ENCODE measurements at places on chromosomes 12 and 14. TPM values are rescaled to one million over a fixed set of nuclear protein-coding genes. Genes with fewer than 3 reads are reported as not detected.
A peak's percentile ranks its signal among the peaks of the same experiment; 100 is the strongest.

DNA sequence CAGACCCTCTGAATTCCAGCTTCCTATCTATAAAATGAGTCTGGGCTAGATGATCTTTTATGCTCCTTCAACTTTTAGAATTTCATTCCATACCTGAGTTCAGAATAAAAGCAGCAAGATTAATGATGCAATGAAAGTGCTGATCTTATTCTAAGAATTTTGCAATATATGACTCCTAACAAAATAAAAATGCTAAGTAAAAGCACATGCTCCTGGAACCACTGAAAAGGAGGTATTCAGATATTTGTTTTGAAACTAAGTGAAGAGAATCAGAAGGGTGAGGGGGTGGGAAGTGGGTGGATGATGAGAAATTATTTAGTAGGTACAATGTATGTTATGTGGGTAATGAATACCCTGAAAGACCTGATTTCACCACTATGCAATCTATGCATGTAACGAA, 216.6 kb downstream of the PTPRO start:
- H3K4me3 ChIP-seq = no peak overlapping the region
- DNase-seq = no peak
- no peaks in the 10 kb centered on the region for H3K36me3 ChIP-seq
- H3K27me3 ChIP-seq = no peaks in the 10 kb centered on the region
- no peak overlapping the region for H3K27ac ChIP-seq

DNA sequence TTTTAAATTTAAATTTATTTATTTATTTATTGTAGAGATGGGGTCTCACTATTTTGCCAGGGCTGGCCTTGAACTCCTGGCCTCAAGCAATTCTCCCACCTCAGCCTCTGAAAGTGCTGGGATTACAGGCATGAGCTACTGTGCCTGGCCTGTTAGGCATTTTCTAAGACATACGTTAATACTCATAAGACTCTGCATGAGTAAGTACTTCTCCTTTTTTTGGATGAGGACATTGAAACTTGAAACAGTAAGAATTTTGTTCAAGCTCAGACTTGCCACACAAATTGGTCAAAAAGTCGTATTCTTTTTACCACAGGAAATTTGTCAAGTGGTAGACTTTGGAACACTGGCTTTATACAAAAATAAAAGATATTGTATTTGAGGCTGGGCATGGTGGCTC, 187.4 kb upstream of the RASSF8 start:
- H3K4me1 ChIP-seq = no peaks in the 10 kb centered on the region
- no peak overlapping the region for H3K4me3 ChIP-seq
- H3K27me3 ChIP-seq = no peaks in the 10 kb centered on the region
- H3K36me3 ChIP-seq = no peaks in the 10 kb centered on the region
- no peak for DNase-seq

DNA sequence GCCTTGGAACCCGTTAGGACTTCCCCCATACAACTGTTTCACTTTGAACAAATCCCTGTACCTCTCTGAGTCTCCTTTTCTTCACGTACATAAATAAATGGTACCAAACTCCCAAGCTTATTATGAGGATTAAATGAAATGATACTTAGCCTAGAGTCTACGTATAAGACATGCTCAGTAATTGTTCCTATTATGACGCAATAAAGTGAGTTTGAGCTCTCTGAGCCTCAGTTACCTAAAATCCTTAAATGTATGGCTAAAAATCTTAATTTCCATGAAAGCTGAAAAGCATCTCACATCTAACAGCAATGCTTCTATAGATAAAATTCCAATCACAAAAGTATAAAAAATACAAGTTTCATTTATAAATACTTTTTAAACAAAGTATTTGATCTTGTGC, 117.9 kb upstream of the TMEM233 start:
- H3K4me1 ChIP-seq = no peaks in the 10 kb centered on the region
- H3K27me3 ChIP-seq = no peaks in the 10 kb centered on the region
- no peak overlapping the region for H3K27ac ChIP-seq
- no peak overlapping the region for H3K4me3 ChIP-seq

DNA sequence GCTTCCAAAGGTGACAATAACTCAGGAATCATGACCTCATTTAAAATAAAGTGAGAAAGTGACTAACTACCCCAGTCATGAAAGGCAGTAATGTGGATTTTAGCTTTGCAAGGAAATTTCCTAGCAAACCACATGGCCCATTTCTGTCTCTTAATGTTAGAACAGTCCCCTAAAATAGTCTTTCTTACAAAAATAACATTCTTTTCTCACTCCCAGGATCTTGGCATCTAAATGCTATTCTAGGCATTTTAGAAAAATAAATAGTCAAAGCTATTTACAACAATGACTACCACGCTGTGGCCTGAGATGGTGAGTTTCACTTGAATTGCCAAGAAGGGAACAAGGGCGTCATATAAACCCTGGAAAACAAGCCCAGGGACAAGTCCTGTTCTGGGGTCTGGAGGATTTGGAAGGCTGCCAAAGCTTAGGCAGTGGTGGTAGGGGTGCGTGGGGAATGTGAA, 101.2 kb upstream of the CCDC175 start:
- H3K36me3 ChIP-seq = no peaks in the 10 kb centered on the region
- H3K4me3 ChIP-seq = no peak overlapping the region
- no peak overlapping the region for H3K27ac ChIP-seq
- no peaks in the 10 kb centered on the region for H3K4me1 ChIP-seq
- DNase-seq = no peak
- no peaks in the 10 kb centered on the region for H3K27me3 ChIP-seq

DNA sequence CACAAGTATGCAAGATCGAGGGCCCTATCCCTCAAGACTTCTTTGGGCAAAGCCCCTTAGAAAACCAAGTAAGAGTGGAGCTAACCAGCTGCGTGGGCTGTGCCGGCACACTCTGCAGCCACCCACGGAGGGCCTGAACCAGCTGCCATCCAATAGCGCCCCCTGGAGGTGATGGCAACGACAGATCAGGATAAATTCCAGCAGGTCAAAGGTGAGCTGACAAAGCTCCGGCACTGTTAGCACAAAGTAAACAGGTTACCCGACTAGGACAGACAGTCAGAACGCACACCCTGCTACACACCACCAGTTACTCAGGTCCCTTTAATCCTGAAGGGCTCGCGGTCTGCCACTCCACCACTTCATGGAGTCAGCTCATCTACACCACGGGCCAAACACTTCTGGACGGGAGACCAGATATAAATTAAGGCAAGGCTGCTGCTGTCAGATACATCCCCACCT, 4.9 kb downstream of the ZBTB39 start:
- H3K4me3 ChIP-seq = no peak overlapping the region
- H3K4me1 ChIP-seq = peaks cover 18% of the 10 kb centered on the region
- no peak overlapping the region for H3K27ac ChIP-seq
- no peaks in the 10 kb centered on the region for H3K27me3 ChIP-seq
- DNase-seq = peak; percentile 82

Gene OTOGL
- total RNA-seq = 0.87 TPM
